ENCODE measurements at places on chromosomes 1 and 21.

DNA sequence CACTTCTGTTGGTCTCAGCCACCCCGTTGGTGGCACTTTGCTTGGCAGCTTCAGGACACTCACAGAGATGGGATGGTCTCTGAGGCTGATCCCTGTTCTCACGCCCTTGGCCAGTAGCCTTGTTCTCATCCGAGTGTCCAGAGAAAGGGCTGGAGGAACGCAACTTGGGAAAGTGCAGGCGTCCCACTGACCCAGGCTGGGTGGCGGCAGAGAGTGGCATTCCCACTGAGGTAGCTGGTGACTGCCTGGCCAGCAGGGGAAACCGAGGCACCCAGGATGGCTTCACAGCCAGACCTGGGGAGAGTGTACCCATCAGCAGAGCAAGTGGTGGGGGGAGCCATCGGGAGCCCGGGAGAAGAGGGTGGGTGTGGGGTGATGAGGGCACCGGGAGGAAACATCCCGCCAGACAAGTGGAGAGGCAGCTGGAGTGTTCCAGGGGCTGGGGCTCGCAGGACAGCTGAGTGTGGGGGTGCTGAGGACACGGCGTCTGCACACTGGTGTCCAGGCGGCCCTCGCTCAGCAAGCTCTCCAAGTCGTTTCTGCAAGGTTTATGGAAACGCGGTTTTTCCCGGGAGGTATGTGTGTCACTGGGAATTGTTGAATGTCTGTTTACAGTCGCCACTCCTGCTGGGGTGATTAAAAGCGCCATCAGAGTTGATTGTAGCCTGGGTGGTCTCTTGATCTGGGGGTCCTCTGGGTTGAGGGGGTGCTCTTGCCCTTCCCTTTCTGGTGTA lies 97.8 kb downstream of the SIK1 start:
- no peaks in the 10 kb centered on the region for H3K36me3 ChIP-seq
- no peaks in the 10 kb centered on the region for H3K27me3 ChIP-seq

- H3K36me3 ChIP-seq, result no peaks in the 10 kb centered on the region
- no peaks in the 10 kb centered on the region for H3K4me1 ChIP-seq
- no peak for DNase-seq
- H3K27ac ChIP-seq, result no peak overlapping the region
Measured at GRCh38 chr1:201696217-201696761, 132.7 kb upstream of the IPO9 start.

DNA sequence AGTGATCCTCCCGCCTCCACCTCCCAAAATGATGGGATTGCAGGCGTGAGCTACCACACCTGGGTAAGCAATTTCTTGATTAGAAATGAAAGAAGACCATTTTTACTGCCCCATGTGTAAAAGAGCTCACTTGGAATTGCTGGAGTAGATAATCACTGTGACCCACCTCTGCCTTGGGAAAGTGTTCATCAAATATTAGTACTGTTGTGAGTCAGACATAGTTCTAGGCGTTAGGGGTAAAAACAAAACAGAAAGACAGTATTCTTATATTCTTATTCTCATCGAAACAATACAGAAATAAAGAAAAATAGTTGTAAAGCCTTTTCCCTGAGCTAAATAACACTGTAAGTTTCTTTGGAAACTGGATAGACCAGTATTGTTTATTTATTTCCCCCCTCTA lies 36.2 kb downstream of the CELF3 start:
- H3K27me3 ChIP-seq, result no peaks in the 10 kb centered on the region
- DNase-seq, result no peak
- H3K36me3 ChIP-seq, result no peaks in the 10 kb centered on the region
- H3K27ac ChIP-seq, result no peak overlapping the region
- no peaks in the 10 kb centered on the region for H3K4me1 ChIP-seq

- no peaks in the 10 kb centered on the region for H3K27me3 ChIP-seq
- peak; percentile 64 for DNase-seq
Measured at GRCh38 chr1:26833432-26834405, 7.2 kb downstream of the ZDHHC18 start.

DNA sequence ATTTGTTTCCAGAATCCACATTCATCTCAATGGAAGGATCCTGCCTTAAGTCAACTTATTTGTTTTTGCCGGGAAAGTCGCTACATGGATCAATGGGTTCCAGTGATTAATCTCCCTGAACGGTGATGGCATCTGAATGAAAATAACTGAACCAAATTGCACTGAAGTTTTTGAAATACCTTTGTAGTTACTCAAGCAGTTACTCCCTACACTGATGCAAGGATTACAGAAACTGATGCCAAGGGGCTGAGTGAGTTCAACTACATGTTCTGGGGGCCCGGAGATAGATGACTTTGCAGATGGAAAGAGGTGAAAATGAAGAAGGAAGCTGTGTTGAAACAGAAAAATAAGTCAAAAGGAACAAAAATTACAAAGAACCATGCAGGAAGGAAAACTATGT lies 2.6 kb downstream of the GADD45A start:
- no peak for DNase-seq
- H3K4me3 ChIP-seq, result no peak overlapping the region
- H3K4me1 ChIP-seq, result peaks cover 24% of the 10 kb centered on the region
- H3K27ac ChIP-seq, result no peak overlapping the region
- peaks cover 17% of the 10 kb centered on the region for H3K36me3 ChIP-seq

- no peak for DNase-seq
- H3K27me3 ChIP-seq, result no peaks in the 10 kb centered on the region
- peak overlapping the region; percentile 91 for H3K4me3 ChIP-seq
Measured at GRCh38 chr1:13751458-13751871, 51.5 kb downstream of the PRDM2 start.

DNA sequence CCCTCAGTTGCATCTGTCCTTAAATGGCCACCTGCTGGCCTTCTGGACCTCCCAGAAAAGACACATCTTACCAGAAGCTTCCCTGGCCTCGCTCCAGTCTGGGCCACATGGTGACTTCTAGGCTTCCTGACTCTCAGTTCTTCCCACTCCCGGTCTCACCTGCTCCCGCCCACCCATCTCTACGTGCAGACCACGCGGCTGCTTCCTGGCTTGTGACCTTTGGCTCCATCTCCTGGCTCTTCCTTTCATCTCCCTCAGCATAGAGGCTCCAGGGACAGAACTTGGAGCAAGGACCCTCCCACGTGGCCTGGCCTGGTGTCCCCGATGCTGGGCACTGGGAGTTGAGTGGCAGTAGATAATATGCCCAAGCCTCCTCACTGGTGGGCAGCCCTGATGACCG lies 124.9 kb upstream of the IRF2BP2 start:
- H3K4me3 ChIP-seq, result no peak overlapping the region
- no peak for DNase-seq
- H3K27me3 ChIP-seq, result no peaks in the 10 kb centered on the region
- H3K4me1 ChIP-seq, result no peaks in the 10 kb centered on the region
- H3K27ac ChIP-seq, result no peak overlapping the region

DNA sequence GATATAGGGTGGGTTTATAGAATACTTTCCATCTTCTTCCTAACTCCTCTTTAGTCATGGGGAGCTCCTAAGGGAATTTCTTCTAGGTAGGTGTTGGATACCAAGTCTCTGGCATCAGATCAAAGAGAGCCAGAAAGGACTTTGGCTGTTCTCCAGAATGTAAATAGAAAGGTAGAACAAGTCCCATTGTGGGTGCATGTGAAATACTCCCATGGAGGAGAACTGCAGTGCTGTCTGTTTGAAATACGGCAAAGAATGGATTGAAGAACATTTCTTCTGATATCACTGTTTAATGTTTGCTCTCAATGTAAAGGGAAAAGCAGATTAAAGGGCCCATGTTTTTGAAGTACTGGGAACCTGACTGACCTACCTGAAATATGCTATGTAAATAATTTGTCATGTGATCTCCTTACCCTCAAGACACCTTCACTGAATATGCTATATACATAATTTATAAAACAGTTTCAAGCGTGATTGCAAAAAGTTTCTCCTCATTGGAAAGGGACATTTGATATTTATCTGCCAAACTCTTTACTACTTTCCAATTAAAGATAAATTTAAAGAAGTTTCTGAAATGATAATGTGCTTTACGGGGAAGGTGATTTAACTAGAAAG lies 65.9 kb downstream of the LAMC1 start:
- H3K27me3 ChIP-seq, result no peaks in the 10 kb centered on the region
- no peak overlapping the region for H3K27ac ChIP-seq
- no peaks in the 10 kb centered on the region for H3K36me3 ChIP-seq
- no peak overlapping the region for H3K4me3 ChIP-seq
- DNase-seq, result peak; percentile 25

DNA sequence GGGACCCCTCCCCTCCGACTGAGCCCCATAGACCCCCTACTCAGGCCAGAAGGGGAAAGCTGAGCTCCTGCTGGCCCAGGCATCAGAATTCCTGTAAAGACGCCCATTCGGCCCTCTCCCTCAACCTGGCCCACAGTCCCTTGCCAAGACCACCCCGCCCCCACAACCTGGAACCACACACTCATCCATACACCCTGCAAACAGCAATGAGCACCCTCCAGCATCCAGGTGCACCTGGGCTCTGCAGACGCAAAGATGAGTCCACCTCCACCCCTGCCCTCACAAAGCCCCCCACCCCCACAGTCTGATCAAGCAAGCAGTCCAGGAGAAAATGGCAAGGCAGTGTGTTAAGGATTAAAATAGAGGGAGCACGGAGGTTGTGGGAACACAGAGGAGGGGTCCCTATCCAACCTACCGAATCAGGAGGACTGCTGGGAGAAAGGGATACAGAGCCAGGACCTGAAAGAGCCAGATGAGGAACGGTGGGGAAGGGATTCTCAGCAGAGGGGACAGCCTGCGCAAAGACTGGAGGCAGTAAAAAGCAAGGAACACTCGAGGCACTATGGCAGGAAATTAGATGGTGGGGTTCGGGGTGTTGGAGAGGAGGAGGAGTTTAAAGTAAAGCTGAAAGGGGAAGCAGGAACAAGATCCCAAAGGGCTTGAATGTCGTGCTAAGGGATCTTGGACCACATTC lies 67.3 kb upstream of the LAPTM5 start:
- H3K4me1 ChIP-seq, result peaks cover 20% of the 10 kb centered on the region
- no peaks in the 10 kb centered on the region for H3K36me3 ChIP-seq
- no peak overlapping the region for H3K4me3 ChIP-seq
- DNase-seq, result no peak
- no peaks in the 10 kb centered on the region for H3K27me3 ChIP-seq

DNA sequence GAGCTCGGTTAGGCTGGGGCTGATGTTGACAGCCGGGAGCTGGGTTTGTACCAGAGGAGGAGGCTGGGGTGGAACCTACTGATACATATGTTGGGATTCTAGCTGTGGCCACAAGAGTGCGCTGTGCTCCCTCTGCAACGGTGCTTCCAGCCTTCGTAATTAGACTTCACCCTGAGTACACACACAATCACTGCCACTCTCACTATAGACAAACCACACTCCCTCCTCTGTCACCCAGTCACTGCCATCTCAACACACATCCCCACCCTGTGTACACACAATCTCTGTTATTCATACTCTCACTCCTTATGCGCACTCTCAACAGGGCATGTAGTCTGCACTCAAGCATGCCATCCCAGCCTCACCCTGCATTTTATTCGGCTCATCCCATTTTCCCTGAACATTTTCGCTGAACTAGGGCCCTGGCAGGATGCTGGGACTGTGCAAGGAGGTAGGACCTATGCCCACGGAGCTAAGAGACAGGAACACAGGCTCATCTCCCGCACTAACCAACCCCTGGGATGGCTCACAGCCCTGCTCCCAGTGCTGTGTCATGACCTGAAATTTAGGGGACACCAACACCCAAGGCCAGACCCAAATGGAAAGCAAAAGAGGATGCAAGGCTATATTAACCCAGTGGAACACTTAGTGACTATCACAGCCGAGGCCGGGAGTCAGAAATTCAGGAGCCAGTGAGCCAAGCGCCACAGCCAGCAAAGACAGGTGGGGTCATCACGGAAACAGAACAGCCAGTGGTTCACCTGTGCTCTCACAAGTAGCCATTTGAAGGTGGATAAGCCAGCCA lies 5.7 kb downstream of the GJB3 start:
- peak; percentile 91 for DNase-seq
- no peak overlapping the region for H3K27ac ChIP-seq
- no peaks in the 10 kb centered on the region for H3K36me3 ChIP-seq
- H3K27me3 ChIP-seq, result no peaks in the 10 kb centered on the region
- H3K4me1 ChIP-seq, result peaks cover 2% of the 10 kb centered on the region

DNA sequence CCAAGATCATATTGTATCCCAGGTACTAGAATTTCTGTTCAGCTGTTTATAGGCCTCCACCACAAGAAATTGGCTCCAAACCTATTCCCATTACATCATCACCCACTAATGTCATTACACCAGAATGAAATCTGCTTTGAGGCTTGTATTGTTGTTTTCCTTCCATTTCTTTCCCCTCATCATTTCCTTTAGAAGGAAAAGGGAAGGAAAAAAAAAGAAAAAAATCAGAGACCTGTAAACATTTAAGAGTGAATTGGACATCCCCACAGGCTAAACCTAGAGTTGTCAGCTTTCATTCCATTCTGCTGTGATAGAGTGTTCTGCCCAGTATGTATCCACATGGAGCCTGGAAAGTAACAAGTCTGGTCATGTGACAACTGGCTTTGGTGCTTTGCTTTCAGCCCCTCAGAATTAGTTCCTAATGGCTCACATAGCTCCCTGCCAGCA lies 44.6 kb downstream of the NFYC start:
- H3K36me3 ChIP-seq, result peaks cover 48% of the 10 kb centered on the region
- H3K4me1 ChIP-seq, result peaks cover 37% of the 10 kb centered on the region
- DNase-seq, result no peak
- H3K27me3 ChIP-seq, result no peaks in the 10 kb centered on the region
- H3K27ac ChIP-seq, result no peak overlapping the region

- no peaks in the 10 kb centered on the region for H3K27me3 ChIP-seq
- H3K4me1 ChIP-seq, result peaks cover 5% of the 10 kb centered on the region
- no peak overlapping the region for H3K4me3 ChIP-seq
Measured at GRCh38 chr1:180923887-180924286, 11.2 kb downstream of the KIAA1614 start.

- H3K36me3 ChIP-seq, result no peaks in the 10 kb centered on the region
- DNase-seq, result no peak
- H3K4me1 ChIP-seq, result no peaks in the 10 kb centered on the region
- no peak overlapping the region for H3K4me3 ChIP-seq
- H3K27me3 ChIP-seq, result no peaks in the 10 kb centered on the region
Measured at GRCh38 chr1:197367627-197368026, 99.6 kb downstream of the CRB1 start.

DNA sequence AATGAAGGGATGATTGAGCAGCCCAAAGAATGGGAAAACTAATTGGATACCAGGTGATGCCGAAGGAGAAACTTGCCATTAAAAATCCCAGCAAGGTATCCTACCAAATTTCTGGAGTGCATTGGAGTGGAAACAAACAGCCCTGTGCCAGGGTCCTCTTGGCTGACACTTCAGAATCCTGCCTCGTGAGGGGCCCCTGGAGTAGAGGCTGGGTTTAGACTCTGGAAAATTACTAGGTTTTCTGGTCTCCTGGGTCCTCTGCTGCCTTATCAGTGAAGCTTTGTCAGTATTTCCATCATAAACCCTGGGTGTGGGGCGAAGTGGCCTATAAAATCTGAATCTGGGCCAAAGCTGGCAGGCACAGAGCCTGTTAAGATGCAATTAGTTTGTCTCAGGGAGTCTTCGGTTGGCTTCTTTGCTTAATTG lies 289.2 kb upstream of the USP24 start:
- no peaks in the 10 kb centered on the region for H3K36me3 ChIP-seq
- DNase-seq, result no peak
- no peaks in the 10 kb centered on the region for H3K4me1 ChIP-seq
- H3K4me3 ChIP-seq, result no peak overlapping the region
- H3K27ac ChIP-seq, result no peak overlapping the region

All from Karpas-422 (cell line).